ENCODE measurements at places on chromosomes 1 and 21.

- DNase-seq: no peak
Observed at GRCh38 chr1:207810173-207810572, 58.3 kb downstream of the CD46 start.

DNA sequence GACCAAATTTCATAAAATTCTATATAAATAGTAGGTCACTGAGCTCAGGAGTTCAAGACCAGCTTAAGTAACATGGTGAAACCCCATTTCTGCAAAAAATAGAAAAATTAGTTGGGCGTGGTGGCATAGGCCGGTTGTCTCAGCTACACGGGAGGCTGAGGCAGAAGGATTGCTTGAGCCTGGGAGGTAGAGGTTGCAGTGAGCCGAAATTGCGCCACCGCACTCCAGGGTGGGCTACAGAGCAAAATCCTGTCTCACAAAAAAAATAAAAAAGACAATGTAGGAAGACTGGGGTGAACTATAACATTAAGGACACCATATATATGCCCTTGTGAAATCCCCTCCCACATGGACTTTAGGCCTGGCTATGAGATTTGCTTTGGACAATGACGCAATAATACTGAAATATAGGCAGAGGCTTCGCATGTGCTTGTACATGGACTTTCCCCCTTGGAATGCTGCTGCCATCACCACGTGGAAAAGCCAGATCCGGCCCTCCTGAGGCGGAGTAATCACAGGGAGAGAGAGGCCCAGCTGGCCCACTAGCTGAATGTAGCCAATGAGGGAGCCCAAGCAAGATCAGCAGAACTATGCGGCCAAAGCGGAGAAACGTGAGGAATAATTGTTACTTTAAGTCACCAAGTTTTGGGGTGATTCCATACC, 13.1 kb upstream of the USP1 start:
- no peak for DNase-seq

DNA sequence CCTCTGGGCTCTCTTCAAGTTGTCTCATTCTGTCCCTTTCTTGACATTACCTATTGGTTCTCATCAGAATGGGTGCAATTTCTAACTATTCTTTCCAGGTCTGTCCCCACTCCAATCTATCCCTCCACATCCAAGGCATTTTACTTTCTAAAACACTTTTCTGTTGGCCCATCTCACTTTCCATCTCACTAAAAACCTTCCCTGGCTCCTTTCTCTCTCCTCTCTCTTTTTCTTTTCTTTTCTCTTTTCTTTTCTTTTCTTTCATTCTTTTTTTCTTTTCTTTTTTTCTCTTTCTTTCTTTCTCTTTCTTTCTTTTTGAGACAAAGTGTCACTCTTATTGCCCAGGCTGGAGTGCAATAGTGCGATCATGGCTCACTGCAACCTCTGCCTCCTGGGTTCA, 279.2 kb upstream of the SGIP1 start:
- DNase-seq: no peak

DNA sequence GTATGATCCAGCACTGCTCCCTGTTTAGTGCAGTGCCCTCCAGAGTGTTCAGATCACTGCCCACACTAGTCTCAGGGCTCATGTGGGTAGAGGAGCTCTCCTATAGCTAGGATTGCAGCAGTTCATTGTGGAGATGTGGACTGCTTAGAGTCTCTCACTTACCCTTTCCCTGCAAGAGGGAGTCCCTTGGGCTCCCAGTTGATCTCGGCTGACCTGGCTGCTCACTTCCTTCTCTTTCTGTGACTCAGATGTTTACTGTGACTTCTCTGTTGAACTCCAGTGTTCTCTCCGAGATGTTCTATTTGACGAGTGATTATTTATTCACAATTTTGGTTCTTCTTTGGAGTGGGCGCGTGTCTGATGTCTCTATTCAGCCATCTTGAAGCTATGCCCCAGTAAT, 141.9 kb downstream of the PTBP2 start:
- peak; percentile 28 for DNase-seq

- DNase-seq: no peak
Observed at GRCh38 chr1:91732291-91733107, 153.5 kb downstream of the TGFBR3 start.

DNA sequence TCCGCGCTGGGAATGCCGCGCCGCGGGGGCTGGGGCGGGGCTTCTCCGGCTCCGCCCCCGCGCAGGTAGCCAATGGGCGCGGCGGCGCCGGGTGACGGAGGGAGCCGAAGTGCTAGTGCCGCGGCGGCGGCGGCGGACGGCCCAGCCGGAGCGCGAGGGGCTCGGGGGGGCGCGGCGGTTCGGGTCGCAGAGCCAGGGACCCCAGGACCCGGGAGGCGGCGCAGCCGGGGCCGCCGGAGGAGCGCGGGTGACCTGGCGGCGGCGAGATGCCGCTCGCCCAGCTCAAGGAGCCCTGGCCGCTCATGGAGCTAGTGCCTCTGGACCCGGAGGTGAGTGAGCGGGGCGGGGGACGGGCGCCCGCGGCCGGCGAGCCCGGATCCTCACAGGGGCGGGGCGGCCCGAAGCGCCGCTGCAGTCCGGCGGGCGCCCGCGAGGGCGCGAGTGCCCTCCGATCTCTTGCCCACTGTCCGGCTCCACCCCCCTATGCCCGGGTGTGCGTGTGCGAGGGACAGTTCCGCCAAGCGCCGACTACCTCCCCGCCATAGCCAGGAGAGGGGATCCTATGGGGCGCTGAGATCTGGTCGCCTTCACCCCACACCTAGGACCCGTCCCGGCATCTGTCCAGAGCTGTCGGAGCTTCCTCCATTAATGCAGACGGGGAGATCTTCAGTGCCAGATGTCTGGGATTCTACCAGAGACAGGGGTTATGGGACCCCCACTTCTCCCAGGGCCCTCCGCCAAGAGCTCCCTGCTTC, at the start of gene RPS6KA1:
Gene RPS6KA1, plus strand, starts transcription at position 107 of the 755 bp plus-strand sequence. Its CDS starts 160 bp downstream, at position 267.
- peak; percentile 78 for DNase-seq

GRCh38 chr21:42565206-42565810, 51.7 kb downstream of the SLC37A1 start:
- DNase-seq: no peak

DNA sequence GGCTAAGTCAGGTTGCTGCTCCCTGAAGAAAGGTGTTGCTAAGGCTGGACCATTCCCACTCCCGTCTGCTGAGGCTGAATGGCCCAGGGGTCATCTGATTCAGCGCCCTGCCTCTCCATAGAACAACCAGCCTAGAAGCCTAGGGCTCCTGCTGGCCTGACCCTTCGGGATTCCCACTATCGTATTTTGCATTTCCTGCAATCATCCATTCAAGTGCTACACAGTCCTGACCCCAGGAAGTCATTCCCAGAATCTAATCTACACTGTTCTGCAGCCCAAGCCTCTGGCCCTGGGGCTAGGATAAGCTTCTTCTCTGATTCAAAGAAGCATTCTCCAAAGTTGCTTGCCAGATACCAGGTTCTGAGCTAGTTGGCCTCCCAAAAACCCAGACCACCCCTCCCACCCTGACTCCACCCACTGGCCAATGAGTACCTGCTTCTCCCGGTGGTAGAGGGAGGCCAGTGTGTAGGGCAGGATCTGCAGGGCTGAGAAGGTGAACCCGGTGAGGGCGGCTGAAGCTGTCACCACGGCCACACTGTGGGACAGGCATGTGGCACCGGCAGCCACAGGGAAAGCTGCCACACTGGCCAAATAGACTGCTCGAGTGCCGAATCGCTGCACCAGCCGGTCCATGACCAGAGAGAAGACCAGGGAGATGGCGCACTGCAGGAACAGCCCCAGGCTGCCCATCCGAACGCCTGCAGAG, 18.7 kb downstream of the SLC45A3 start:
- DNase-seq: no peak

GRCh38 chr1:172870901-172871606, 179.7 kb downstream of the TNFSF18 start:
- DNase-seq: no peak

- DNase-seq: no peak
Observed at GRCh38 chr1:168178227-168178637, 530 bp upstream of the TIPRL start.

DNA sequence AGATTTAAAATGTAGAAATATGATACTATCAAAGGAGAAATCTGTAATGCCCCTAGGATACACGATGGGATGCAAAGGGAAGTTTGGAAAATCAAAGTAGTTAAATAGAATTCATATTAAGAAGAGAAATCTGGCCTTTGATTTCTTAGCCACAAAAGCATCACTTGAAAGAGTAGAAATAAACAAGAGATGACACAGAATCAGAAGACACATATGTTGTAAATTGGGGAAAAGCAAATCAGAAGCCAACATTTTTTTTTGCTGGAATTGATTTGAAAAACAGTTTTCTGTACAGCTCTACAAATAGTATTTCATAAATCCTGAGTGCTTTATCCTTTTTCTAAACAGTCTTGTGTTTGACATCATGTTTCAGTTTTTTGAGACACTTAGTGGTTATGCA, 12.4 kb upstream of the TNFSF18 start:
- no peak for DNase-seq

DNA sequence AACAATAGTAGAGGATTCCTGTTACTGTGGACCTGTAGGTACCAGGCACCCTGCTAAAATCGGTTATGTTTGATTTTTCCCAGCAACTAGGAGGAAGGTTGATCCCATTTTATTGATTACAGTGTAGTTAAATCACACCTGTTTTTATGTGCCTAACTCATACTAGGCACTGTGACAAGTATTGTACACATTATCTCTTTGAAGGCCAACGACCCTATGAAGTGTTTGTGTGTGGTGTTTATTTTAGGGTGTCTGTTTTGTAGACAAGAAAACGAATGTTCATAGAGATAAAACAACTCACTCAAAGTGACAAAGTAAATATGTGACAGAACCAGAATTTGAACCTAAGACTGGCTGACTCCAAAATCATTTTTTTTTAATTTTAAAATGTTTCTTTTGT, 49.5 kb downstream of the FGGY start:
- DNase-seq: no peak

Measured in left ventricle myocardium superior (tissue), 1 donor.